ENCODE measurements at places on chromosomes 6 and 20.

DNA sequence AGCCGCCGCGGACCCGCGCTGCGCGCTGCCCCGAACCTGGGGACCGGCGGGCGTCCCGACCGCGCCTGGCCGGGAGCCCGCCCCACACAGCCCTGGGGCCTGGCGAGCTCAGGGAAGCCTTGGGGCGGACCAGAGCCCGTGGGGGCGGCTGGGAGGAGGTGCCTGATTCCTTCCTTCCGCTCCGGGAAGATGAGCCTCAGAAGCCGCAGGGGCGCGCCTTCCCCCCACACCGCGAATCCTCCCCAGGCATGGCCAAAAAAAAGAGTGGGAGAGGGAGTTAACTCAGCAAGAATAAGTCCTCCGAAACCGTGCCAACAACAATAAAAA lies at the start of gene CBLN4:
CBLN4 (minus strand) TSS at position 131 of the 327 bp plus-strand sequence. CDS start 1,348 bp downstream, outside the sequence.
- DNase-seq: no peak

GRCh38 chr6:111552241-111552744 lies 53.4 kb downstream of the TRAF3IP2 start:
- DNase-seq: no peak

DNA sequence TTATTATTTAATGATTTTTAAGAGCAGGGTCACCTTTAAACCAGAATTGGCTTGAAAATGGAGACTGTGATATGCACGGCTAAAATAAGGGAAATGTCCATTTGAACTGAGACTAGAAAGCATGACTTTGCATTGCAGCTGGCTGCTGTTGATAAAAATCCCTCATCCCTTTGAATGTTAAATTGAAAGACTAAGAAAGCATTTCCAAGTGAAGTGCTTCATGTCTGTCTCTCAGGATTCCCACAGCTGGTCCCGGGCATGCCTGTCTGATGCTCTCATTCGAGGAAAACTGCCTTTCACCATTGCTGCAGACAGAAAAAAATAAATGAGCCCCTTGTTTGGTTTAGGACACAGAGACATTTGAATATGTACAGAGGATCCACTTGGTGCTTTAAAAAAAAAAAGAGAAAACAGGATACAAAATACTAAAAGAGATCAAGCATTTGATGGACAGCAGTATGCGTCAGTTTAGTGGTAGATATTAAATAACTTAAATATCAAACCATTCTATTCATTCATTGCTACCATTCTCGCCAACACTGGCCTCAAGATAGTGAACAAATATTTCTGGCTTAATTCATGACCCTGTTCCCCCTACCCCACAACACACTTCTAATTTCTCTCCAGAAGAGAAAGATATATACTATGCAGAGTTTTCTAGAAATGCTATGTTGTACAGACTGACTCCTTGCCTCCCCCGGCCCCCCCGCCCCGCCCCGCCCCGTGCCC lies 55.0 kb downstream of the TBC1D7 start:
- DNase-seq: no peak

DNA sequence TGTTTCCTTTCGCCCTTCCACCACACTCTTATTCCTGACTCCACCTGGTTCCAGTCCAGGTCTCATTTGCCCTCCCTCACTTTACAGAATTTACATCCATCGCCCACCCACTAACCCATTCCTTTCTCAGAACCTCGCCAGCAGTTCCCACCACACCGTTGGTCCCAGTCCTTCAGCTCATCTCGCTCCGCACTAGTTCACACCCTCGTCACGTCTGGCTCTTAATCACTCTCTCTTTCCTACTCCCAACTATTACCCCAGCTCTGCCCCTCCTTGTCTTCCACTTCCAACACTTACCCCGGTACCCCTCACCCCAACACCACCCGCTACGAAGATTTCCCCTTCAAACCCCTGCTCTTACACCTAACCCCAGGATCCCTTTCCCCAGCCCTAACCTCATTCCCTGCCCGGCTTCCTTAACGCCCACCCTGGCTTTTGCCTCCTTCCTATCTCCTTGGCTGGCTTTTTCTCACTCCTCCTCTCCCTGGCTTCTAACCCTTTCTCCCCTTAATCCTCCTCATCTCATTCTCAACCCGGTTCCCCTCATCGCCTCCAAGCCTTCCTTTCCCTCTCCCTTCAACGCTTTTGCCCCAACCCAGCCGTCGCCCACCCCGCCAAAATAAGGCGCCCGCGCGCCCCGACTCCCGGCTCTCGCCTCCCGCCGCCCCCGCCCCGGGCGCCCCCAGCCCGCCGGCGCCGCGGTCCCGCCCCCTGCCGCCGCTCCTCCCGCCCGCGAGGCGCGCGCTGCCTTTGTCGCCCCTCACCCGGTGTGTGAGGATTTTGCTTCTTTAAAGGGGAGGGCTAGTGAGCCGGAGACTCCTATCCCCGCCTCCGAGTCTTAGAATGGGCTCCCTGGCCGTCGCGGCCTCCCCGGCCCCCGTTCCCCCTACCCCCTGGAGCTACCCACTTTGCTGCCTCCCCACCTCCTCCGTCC lies 542 bp downstream of the USP49 start:
- no peak for DNase-seq

DNA sequence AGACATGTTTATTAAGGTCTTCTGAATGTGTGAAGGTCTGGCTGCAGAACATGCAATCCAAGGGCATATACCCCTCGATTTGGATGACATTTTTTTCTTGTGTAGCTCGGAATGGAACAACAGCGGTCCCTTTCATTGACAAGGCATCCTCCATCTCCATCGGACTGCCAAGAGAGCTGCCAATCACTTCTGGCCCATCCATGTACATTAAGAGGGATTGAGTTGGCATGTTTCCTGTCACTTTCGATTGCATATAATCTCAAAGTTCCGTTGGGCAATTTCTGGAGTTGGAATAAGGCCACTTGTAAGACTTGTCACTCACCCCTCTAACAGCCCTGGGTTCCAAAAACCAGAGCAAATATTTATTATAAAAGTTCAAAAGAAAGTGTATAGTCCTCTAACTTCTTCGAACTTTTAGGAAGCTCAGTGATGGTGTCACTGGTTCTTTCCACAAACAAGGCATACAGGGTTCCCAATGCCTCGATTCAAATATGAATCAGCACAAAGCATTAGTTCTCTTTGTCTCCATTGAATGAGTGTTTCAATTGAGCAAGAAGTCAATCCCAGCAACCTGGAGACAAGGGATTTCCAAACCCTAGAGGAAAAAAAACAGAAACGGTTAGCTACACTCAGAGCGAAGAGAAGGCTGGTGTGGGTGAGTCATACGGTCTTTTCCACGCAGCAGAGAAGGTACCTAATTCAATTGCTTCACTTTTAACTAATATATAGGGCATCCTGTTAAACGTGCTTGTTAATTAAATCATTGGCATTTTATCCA lies 10.9 kb downstream of the ZNF217 start:
- peak; percentile 62 for DNase-seq

- DNase-seq: no peak
These were observed 20.4 kb downstream of the BMP7 start for GRCh38 chr20:57245997-57246396.

GRCh38 chr6:111503660-111504059 lies 20.6 kb upstream of the REV3L start:
- no peak for DNase-seq

- no peak for DNase-seq
These were observed 50.1 kb upstream of the SMIM29 start for GRCh38 chr6:34298941-34299340.

DNA sequence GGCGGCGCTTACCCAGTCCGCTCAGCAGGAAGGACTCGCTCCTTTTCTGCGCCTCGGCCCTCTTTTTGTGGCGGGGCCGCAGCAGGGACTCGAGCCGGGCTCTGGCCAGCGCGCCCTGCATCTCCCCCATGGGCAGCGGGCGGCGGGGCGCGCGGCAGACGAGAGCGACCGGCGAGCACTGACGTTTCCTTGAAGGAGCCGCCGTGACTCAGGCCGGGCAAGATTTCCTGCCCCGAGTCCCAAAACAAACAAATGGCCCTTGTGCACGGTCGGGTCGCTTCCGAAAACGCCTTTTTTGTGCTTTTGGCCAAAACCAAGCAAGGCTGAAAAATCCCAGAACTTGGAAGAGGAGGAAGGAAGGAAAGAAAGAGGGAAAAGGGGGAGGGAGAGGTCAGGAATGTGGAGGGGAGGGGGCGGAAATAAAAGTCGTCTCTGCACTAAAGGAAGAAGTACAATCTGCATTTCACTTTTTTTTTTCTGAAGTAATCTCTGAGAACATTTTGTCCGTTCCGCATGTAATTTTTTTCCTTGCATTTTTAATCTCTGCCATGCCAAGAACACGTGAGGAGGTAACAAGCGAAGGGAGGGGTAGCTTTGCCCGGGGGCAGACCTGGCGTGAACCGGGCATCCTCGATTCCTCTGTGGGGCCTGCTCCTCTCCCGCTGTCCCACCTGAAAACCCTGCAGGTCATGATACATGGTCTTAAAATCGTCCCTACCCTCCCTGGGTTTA lies 123.3 kb upstream of the SLC2A12 start:
- peak; percentile 49 for DNase-seq

DNA sequence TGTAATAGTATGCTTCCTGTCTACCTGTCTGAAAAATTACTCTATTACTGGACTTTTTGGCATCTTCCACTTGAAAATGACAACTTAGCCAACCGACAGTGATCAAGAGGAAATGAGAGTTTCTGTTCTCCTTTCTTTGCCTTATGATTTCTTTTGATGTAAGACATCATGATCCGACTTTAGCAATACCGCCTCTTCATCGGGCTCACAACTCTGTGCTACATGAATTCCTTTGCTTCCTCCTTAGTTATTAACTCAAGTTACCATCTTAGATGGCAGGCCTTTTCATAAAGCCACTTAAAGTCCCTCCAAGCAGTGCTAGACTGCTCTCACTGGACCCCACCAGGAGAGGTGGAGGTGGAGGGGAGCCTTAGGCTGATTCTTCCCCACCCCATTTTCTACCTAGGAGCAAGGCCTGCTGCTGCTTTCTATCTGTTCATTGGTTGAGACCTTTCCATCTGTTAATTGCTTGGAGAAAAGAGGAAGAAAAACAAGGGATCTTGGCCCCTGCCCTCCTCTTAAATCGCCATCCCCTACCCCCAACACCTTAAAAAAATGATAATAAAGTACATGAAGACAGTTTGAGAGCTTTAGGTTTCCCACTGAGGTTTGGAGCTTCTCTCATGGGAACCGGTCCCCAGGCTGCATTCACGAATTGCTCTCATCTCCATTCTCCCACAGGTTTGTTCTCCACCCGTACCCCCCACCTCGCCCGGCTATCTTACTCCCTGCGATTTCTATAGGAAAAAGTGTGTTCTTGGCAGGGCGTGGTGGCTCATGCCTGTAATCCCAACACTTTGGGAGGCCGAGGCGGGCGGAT lies 21.6 kb upstream of the MCM3 start:
- DNase-seq: peak; percentile 38

- peak; percentile 4 for DNase-seq
These were observed 52.8 kb upstream of the FILIP1 start for GRCh38 chr6:75546381-75546780.

DNA sequence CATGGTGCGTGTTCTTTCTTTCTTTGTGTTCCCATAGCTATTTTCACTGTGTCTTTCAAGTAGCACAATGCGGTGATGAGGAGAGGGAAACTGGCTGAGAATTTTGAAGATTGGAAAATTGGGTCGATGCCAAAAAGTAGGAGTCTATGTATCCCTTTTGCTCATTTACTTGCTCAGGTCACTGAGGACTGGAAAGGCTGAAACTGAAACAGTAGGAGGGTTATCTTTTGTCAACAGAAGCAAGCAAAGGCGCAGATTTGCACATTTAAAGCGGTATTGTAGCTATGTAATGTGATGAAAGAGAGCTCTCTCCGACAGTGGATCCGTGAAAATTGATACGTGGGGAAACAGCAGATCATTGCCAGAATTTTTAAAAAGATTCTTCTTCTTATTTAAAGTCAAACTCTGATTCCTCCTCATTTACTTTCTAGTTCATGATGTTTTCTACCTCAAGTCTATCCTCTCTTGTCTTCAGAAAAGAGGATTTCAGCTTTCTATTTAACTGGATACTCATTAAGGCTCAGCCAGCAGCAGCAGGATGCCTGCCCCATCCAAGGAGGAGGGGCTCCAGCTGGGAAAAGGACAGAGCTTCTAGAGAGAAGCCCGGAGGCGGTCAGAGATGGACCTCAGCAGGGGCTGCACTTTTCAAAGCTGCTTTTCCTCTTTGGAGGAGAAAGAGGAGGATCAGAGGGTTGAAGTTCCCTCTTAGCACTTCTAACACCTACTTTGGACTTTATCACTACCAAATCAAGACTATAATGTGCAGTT lies 15.9 kb upstream of the FYN start:
- no peak for DNase-seq

DNA sequence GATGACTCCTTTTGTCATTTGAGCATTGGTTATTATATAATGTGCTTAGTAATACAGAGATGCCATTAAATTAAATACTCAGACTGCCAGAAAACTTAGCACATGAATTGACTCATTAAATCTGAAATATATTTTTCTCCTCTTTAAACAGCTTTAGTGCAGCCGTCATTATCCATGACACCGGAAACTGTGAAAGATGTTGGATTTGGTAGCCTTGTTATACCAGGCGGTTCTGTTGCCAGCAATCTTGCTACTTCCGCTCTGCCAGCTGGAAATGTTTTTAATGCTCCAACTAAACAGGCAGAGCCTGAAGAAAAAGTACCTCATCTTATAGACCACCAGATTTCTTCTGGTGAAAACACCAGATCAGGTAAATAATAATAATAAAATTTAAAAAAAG lies 97.6 kb downstream of the SCAF8 start:
- no peak for DNase-seq

DNA sequence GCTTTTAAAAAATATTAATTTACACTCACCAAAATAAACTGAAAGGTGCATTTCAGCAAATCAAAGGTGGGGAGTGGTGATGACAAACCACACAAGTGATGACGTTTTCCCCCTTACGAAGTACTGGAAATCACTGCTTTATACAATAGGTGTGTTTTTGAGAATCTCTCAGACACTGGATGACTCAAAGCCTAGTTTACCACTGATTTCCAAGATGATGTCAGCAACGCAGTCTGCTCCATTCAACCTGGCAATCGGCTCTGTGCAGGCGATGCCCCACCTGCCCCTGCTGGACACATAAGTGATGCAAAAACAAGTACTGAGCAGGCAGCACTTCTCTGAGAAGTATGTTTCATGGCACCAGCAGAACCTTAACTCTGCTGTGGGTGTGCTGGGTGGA lies 114.4 kb downstream of the SOD2 start:
- DNase-seq: no peak

GRCh38 chr6:148765898-148766808 lies 19.3 kb downstream of the UST start:
- DNase-seq: no peak

GRCh38 chr6:55841341-55841740 lies 34.0 kb downstream of the BMP5 start:
- DNase-seq: no peak

DNA sequence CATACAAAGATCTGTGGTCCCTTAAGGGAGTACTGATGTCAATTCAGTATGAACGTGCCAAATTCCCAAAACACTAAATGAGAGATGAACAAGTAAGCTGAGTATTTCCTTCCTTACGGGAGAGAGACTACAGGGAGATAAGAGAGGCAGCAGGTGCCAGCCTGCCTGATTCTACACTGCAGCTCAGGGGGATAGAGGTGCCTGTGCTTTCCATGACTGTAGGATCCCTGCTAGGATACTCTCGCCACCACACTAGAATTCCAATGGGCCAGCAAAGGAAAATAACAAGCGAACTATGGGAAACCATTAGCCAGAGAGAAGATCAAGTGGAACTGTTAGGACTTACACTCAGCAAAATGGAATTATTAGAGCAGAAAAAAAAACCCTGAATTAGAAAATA lies 198.5 kb upstream of the BTBD3 start:
- DNase-seq: no peak

Measured in CD4-positive, alpha-beta T cell treated with Interleukin-15 for 4 hours (primary cell).